ENCODE measurements at places on chromosomes 7 and 10.

DNA sequence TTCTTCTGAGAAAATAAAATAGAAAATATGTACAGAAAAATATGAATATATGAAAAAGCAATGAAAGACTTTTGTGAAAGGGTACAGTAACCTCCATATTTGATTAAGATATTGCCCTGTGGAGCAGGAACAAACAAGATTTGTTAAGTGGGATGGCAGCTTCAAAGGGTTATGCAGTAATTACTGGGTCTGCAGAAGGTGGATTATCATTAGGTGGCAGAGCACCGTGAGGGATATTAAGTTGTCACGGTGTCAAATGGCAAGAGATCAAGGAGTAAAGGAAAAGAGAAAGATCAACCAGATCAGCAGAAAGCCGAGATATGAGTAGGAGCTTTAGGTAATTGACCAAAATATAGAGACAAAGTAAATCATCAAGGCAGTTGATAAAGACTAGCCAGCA, 44.1 kb downstream of the DGKB start:
- DNase-seq, result no peak

DNA sequence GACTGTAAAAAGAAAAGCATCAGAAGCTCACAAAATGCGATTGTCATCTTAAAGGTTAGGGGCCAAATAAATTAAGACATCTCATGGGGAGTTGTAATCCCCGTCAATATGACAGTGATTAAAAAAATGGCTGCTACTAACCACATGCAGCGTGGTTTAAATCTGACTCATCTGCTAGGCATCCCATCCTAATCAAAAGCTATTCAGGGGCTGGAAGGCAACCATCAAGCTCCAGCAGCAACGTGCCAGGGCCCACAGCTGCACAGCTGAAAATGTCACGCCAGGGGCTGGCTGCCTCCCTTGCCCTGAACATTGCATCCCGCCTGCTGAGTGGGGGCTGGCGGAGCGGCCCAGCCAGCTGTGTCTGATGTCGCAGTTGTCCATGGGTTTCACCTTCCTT, 66.3 kb upstream of the FRMD4A start:
- no peak for DNase-seq

GRCh38 chr10:120600871-120601649, 144.0 kb downstream of the PLPP4 start:
- no peak for DNase-seq

- no peak for DNase-seq
These were observed 44.3 kb upstream of the PRKAR1B start for GRCh38 chr7:771234-772004.

GRCh38 chr7:127933146-127933545, 98.1 kb downstream of the LRRC4 start:
- no peak for DNase-seq

GRCh38 chr7:46156853-46157252, 235.8 kb upstream of the IGFBP3 start:
- no peak for DNase-seq

GRCh38 chr10:35259769-35260397, 76.4 kb upstream of the CCNY start:
- DNase-seq, result no peak

DNA sequence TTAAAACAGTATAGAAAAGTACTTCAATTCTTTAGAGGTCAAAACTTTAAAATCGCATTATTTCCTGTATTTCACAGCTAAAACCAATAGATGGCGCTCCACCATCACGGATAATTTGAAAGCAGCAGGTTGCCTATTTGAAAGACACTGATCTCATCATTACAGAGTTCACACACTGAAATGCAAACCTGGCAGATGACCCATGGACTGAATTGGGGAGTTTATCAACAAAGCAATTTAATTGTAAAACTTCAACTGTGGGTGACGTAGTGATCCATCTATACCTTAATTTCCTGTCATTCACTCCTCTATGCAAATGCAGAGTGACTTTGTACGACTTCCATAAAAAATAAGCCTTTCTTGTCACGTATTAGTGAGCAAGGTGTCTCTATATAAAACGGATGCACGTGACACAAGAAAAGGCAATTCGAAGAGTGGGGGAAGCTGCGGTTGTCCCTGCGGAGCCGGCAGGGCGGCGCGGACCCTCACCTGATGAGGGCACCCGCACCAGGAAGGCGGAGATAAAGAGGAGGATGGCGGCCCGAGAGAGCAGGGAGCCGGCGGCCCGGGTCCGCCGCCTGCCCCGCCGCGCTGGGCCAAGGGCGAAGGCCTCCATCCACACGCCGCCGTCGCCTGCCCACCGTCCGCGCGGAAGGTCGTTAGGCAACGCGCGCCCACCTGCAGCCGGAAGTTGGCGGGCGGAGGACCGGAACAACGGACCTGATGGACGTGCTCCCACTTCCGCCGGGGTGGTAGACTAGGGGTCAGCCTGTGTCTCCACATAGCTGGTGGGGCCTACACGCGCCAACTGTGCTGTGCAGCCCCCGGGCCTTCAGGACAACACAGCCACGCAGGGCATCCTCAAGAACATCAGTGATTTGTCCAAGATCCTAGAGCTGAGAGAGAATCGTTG, at the start of gene ZPBP:
TSS of gene ZPBP (minus strand) at position 668 of the 913 bp plus-strand sequence. CDS start at position 616, 52 bp downstream.
- DNase-seq, result no peak

DNA sequence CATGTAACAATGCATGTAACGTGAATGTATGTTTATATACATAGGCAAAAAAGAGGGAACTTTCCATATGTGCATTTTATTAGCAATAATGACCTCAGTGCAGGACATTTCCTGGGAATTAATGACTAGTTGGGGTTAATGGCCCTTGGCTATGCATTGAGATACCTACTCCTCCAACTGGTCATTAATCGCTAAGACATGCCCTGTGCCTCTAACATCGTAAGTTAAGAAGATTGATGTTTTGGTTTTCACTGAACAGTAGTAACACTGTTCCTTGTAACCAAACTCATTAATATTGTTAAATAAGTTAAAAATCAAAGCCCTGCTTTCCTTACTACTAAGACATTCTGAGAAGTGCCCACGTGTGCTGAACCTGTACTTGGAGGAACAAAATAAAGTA, 61.7 kb downstream of the SEMA3D start:
- no peak for DNase-seq

DNA sequence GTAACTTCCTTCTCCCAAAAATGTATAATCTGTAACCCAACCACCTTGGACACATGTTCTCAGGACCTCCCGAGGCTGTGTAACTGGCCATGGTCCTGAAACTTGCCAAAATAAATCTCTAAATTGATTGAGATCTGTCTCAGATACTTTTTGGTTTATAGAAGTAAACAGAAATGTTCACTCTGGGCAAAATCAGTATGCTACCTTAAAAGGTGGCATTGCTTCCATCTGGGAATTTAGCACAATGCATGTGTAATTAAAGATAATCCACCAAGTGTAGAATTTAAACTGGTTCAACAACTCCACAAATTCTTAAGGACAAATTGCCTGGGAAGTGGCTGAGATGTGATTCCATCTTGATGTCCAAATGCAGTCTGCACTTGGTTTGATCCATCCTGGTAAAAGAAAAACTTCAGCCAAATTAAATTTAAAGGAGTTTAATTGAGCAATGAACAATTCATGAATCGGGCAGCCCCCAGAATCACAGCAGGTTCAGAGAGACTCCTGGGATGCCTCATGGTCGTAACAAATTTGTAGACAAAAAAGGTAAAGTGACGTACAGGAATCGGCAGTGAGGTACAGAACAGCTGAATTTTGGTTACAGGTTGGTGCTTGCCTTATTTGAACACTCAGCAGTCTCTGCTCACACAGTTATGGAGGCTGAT, 102.6 kb upstream of the PFKP start:
- no peak for DNase-seq

- DNase-seq, result no peak
These were observed 38.1 kb downstream of the GLRX3 start for GRCh38 chr10:130174328-130174727.

DNA sequence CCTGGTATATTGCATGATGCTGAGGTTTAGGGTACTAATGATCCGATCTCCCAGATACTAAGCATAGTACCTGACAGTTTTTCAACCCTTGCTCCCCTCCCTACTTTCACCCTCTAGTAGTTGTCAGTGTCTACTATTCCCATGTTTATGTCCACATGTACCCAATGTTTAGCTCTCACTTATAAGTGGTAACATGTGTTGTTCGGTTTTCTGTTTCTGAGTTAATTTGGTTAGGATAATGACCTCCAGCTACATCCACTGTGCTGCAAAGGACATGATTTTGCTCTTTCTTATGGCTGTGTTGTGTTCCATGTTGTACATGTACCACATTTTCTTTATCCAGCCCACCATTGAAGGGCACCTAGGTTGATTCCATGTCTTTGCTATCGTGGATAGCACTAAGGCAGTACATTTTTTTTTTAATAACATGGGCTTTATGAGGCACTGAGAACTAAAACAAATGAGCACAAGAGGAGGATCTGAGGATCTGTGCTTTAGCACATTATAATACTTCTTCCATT, 28.1 kb downstream of the ITGB8 start:
- no peak for DNase-seq

DNA sequence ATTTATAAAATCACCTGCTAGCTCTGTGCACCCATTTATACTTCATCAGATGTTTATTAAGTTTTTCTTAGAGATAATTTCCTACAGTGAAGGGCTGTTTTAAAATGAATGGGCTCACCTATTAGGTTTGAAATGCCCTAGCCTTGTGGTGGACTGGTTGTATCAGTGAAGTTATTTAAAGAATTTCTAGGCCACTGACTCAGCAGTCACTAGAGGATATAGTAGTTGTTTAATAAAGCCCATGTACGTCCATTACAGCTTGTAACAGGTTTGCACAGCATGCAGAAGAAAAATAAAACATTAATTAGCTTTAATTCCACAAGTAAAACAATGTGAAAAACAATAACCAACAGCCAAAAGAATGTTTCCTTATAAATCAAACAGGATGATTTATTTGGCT, 128.0 kb downstream of the RSU1 start:
- no peak for DNase-seq

- DNase-seq, result no peak
These were observed 114.6 kb downstream of the PRKCQ start for GRCh38 chr10:6465437-6465836.

DNA sequence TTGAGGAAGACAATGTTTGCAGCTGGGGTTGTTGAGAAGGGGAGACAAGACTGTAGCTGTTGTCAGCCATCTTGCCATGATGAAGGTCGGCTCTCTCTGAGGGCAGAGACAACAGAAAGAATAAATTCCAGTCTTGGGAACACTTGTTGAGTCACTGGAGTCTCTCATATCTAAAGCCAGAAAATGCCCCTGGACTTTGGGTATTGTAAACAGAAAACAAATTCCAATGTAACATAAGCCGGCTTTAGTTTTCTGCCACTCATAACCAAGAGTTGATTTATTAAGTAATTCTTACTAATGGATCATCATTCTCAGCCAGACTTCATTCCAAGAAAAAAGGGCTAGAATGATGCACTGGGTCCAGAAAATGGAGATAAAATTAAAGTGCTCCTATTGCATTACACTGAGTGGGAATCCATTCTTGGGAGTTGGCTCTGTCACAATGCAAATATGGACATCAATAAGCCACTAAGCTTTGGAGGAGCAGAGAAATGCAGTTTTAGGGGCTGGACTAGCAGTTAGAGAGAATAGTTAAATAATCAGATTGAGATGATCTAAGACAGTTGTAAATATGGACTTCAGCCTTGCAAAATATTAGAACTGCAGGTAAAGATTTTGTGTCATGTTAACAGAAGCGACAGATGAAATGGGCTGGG, 78.9 kb downstream of the ADAM12 start:
- no peak for DNase-seq

- DNase-seq, result no peak
These were observed 150.6 kb downstream of the SDK1 start for GRCh38 chr7:3451701-3452100.

DNA sequence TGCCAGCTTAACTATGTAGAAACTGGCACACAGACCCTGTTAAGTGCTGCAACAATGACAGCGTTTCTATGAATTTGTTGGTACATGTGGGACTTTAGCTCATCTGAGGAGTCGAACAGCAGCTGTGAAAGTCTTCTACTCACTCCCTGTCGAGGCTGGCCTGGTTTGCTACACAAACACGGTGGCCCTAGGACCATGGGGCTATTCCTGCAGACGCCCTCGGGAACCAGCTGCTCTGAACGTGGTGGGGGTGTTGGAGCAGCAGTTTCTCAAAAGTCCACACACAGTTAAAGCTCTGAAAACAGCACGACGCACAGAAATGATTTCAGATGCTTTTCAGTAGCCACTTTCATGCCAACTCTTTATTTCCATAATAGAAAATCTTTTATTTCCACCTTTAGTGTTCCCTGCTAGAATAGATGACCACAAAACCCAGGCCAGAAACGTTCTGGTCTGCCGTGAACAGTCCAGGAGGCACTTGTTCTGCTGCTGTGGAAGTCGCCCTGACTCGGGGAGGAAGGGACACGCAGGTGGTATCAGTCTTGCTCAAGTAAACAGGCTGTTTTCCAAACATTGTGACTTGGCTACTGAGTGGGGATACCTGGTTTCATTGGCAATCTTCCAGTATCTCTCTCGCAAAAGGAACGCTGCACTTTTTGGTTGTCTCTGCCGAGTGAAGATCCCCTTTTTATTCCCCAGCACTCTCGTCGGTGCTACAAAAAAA, 21.5 kb downstream of the GUSB start:
- DNase-seq, result no peak

- DNase-seq, result no peak
These were observed 40.6 kb upstream of the NPFFR1 start for GRCh38 chr10:70324339-70324861.

GRCh38 chr7:65285906-65286864, 87.5 kb upstream of the ZNF92 start:
- no peak for DNase-seq

DNA sequence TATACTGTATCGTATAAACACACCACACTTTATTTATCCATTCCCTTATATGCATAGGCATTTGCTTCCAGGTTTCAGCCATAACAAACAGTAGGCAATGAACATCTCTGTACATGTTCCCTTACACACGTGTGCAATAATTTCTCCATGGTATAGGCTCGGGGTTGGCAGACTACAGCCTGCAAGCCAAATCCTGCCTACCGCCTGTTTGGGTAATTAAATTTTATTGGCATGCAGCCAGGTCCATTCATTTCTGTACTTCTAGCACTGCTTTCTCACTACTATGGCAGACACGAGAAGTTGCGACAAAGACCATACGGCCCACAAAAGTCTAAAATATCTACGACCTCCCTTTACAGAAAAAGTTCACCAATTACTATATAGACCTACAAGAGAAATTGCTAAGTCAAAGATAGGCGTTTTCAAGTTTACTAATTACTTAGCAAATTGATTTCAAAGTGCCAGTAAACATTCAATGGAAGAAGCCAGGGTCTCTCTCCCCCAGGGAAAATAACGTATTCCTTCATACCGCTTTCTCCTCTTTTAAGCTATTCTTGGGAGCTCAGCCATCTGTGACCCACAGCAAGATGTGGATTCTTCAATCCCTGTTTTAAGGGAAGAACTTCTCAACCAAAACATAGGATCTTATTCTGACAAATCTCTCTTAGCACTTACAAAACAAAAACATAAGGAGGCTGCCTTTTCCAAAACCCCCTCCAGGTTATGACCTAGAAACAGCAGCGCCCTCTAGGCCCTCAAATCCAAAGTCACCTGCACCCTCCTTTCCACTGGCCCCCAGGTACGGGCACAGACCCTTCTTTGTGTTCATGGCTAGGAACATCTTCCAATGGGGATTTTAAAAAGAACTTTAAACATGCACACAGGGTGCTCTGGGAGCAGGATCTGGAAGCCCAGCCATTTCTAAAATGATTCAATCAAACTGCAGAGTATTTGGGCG, 100.5 kb downstream of the FGFR2 start:
- no peak for DNase-seq

Data from stimulated activated CD8-positive, alpha-beta memory T cell treated with anti-CD3 and anti-CD28 coated beads, Interleukin-4, amount 100 ng/mL, for 4 hours (primary cell).